ENCODE measurements at places on chromosomes 6 and 20. TPM values are rescaled to one million over a fixed set of nuclear protein-coding genes. Genes with fewer than 3 reads are reported as not detected.
A peak's percentile ranks its signal among the peaks of the same experiment; 100 is the strongest.

DNA sequence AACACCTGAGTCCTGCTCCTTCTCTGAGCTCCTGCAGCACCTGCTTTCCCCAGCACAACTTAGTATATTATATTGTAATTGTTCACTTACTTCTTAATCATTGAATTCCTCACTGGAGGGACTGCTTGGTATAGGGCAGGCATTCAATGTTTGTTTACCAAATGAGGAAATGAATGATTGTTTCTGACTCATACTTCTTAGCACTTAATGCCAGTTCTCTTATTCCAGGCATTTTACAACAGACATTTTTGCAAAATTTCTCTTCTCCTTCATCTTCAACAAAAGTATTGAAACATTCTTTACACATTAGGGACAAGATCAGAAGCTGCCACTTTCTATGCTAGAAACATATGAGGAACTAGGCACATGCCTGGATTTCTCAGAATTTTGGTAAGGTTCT lies 119.4 kb downstream of the TBX18 start:
- H3K4me1 ChIP-seq = no peaks in the 10 kb centered on the region
- H3K36me3 ChIP-seq = no peaks in the 10 kb centered on the region
- H3K27me3 ChIP-seq = no peaks in the 10 kb centered on the region
- DNase-seq = no peak
- no peak overlapping the region for H3K4me3 ChIP-seq

GRCh38 chr6:30206799-30207618 lies 6.2 kb downstream of the TRIM26 start:
- peaks cover 70% of the 10 kb centered on the region for H3K4me1 ChIP-seq
- H3K4me3 ChIP-seq = no peak overlapping the region
- H3K27ac ChIP-seq = peak overlapping the region; percentile 5
- H3K36me3 ChIP-seq = peaks cover 56% of the 10 kb centered on the region
- no peaks in the 10 kb centered on the region for H3K27me3 ChIP-seq

DNA sequence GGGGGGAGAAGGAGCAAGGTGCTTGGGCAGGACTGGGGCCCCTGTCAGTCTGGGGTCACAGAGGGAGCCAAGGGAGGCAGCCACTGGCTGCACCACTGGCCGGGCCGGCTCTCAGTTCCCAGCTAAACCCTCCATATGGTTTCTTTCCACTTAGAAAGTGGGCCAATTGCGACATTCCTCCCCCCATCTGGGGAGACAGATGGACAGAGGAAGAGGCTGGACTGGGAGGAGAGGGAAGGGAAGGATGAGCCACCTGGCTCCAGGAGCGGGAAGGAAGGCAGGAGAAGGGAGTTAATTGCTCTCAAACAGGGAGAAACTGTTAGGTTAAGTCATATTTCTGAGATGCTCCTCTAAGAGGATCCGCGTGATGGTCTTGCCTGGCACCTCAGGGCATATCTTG lies 82.2 kb downstream of the GRM4 start:
- H3K27ac ChIP-seq = no peak overlapping the region
- no peaks in the 10 kb centered on the region for H3K4me1 ChIP-seq
- no peak overlapping the region for H3K4me3 ChIP-seq
- peaks cover 3% of the 10 kb centered on the region for H3K27me3 ChIP-seq
- no peaks in the 10 kb centered on the region for H3K36me3 ChIP-seq
- no peak for DNase-seq

- no peaks in the 10 kb centered on the region for H3K4me1 ChIP-seq
- H3K36me3 ChIP-seq = no peaks in the 10 kb centered on the region
- no peak overlapping the region for H3K27ac ChIP-seq
- peaks cover 3% of the 10 kb centered on the region for H3K27me3 ChIP-seq
Measured at GRCh38 chr20:23551383-23551782, 16.9 kb downstream of the CST9L start.

Gene GJA1
- not detected for total RNA-seq

Measured in activated CD8-positive, alpha-beta memory T cell treated with anti-CD3 and anti-CD28 coated beads, Interleukin-2, amount 10 ng/mL, durations not matched to agents 7 days and 5 days (primary cell).